ENCODE measurements at places on chromosomes 1 and 21.

DNA sequence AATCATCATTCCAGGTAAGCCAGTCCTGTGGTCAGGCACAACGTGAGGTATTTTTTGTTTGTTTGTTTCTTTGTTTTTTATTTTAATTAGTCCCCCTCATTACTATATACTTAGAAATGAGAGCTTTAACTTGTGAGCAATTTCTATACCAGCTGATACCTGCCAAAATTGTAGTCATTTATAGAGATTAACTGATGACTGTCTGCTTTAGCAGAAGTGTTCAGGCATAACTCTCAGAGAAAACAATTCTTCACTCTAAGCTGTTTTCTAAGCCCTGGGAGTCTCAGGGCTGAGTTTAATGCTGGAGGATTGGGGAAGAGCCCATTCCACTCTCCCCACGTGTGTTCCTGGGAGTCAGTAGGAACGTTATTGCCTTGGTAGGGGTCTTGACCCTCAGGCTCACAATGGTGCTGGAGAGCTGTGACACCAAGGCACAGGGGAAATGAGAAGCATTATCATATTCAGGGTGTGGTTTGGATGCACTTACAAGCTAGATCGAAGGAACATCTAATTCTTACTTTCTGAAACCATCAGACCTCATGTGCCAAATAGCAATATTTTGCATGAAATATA lies 168.2 kb downstream of the CLIC6 start:
- DNase-seq = no peak

DNA sequence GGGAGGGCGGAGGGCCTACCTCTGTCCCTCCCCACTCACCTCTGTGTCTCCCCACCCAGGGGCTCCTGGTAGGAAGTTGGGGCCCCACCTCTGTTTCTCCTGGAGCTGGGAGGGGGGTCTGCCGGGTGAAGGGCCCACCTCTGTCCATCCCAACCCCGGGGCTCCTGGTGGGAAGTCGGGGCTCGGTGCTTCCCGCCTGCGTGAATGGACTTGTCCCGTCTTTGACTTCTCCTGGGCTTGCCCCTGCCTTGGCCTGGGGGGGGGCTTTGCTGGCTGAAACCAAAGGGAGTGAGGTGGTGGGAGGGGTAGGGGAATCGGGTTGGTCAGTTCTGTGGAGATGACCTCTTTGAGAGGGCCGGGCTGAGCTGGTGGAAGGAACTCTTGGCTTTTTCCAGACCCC lies 5.8 kb downstream of the AGRN start:
- no peak for DNase-seq

DNA sequence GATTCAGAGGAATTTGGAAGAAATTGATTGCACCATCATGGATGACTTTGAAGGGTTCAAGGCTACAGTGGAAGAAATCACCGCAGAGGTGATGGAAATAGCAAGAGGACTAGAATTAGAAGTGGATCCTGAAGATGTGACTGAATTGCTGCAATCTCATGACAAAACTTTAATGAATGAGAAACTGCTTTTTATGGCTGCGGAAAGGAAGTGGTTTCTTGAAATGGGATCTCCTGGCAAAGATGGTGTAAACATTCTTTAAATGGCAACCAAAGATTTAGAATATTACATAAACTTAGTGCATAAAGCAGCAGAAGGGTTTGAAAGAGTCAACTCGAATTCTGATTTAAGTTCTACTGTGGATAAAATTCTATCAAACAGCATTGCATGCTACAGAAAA lies 698.6 kb downstream of the PLA2G4A start:
- no peak for DNase-seq

DNA sequence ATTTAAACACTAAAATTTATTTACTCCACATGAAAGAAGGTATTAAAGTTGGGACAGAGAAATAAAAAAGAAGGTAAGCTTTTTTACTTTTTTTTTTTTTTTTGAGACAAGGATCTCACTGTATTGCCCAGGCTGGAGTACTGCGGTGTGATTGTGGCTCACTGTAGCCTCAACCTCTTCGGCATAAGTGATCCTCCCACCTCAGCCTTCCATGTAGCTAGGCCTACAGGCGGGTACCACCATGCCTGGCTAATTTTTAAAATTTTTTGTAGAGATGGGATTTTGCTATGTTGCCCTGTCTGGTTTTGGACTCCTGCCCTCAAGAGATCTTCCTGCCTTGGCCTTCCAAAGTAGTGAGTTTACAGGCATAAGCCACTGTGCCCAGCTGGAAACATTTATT lies 106.6 kb downstream of the ITSN1 start:
- DNase-seq = no peak

- DNase-seq = no peak
Measured at GRCh38 chr1:209364716-209365115, 218.8 kb upstream of the CAMK1G start.

DNA sequence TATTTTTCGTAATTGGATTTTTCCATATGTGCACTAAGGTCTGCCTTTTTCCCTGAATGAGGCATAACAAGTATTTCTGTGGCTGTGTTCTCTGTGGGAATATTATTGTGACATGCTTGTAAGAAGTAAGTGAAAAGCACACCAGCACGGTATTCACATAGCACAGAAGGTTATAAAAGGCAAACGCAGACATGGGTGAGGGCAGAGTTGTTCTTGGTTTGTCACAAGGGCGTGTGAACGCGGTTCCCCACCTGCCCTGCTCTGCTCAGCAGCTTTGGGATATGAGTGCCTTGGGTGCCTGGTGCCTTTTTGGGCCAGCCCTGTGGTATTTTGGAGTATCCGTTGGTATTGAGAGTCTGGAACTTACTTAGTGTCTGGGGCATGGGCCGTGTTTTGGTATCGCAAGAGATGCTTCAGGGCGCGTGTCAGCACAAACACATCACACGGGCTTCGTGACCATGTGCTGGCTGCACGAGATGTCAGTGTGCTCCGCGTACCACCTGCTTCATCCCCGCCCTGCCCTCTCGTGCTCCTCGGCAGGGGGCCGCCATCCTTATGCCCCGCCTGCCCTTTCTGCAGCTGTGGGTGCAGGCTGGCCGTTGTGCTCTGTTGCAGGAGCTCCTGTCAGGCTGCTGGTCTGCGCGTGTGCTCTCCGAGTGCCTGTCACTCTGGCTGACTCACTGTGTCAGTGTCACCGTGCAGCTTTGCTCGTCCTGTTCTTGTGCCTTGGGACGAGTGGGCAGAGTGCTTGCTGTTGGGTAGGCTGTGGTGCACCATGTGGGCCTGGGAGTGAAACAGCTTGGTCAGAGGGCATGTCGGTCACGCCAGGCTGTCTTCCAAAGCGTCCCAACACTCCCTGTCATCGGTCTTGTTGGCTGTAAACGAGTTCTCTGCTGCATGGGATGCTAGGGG lies 15.0 kb downstream of the SKI start:
- DNase-seq = no peak

GRCh38 chr1:240424740-240425464 lies 187.1 kb downstream of the GREM2 start:
- no peak for DNase-seq

- DNase-seq = no peak
Measured at GRCh38 chr21:29072873-29073221, 601 bp downstream of the CCT8 start.

DNA sequence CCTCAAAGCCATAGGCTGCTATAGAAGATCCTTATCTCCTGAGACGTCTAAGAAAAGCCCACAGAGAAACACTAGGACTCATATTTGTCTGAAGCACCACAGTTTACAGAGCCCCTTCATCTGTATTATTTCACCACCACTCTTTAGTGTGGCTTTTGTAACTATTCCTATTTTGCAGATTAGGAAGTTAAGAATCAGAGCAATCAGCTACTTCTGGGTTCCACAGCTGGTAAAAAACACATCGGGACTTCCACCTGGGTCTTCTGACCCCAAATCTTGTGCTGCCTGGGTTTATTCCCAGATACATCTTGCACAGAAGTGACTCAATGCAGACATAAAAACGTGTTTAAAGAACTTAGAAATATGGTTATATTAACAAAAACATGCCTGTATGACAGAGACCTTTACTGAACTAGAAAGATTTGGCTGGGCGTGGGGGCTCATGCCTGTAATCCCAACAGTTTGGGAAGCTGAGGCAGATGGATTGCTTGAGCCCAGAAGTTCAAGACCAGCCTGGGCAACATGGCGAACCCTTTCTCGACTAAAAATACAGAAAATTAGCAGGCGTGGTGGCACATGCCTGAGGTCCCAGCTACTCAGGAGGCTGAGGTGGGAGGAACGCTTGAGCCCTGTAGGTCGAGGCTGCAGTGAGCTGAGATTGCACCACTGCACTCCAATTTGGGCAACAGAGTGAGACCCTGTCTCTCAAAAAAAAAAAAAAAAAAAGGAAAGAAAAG lies 40.9 kb downstream of the ELK4 start:
- no peak for DNase-seq

GRCh38 chr1:24564695-24565094 lies 8.8 kb downstream of the NCMAP start:
- DNase-seq = no peak

DNA sequence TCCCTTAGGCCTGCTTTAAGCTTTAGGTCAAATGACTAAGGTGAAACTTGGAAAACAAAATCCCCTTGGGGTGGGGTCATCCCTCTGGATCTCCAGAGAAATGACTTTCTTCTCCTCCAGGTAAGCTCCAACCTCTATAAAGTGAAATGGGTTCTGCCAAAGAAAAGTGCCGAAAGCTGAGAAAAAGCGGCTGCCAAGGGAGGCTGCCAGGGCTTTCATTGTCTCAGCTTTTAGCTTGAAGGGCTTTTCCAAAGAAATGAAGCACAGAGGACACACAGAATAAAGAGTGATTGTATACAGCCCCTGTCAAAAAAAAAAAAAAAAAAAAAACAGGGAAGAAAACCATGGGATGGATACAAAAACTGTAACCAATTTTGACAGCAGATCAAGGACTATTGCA lies 126.9 kb downstream of the TGFBR3 start:
- no peak for DNase-seq

GRCh38 chr21:25895565-25896205 lies 160.9 kb downstream of the GABPA start:
- peak; percentile 5 for DNase-seq

- no peak for DNase-seq
Measured at GRCh38 chr1:66300972-66301451, 232.9 kb upstream of the SGIP1 start.

GRCh38 chr1:41347276-41347675 lies 14.0 kb upstream of the FOXO6 start:
- no peak for DNase-seq

DNA sequence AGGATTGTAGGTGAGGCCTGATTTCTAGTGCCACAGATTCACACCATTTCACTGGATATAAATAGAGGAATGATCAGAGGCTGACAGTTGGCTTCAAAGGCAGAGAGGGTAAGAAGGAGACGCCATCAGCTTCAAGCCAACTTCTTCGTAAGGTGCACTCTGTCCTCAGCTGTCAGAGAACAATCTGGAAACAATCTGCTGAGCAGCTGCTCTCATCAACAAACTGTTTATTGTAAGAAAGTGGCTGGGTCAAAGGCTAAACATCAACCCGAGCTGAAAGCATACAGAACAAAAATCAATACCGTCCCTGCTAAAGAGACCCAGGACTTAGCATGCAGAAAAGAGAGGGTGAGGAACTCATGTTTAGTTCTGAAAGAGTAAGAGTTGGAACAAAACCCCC lies 48.2 kb downstream of the HLCS start:
- no peak for DNase-seq

DNA sequence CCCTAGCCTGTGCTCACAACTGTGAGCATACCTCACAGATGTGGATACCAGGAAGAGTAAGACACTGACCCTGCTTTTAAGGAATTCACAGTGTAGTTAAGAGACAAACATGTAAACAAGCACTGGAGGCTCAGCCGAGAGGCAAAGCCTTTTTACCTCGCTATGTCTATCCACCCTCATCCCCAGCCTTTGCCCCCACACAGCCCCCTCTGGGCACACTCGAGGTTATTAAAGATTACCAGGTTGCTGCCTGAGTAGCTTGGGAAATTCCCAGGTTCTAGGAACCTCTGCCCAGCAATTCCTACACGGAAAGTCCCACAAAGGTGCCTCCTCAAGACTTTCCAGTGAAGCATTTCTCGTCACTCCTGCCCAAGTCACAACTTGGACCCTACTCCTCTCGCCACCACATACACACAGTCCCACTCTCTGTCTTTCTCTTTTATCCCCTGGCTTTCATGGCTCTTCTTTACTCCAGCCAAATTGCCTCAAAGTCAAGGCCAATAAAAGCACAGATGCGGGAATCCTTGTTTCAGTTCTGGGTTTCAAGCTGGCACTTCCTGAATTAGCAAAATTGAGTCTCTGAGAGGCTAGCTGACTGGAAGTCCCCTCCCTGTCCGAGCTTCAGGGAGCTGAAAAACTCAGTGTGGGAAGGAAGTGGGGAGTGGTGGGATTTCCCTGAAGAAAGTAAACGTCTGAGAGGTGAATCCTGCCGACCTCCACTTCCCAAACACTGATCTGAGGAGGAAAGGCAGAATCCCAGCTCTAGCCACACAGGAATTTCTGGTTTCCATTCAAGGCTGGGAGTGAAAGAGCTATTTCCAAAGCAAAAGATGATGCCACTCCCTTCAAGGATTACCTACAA lies 7.6 kb downstream of the DENND2D start:
- DNase-seq = no peak

- no peak for DNase-seq
Measured at GRCh38 chr1:202966006-202966898, 805 bp downstream of the CYB5R1 start.
